ENCODE measurements at places on chromosomes 7 and 10.

DNA sequence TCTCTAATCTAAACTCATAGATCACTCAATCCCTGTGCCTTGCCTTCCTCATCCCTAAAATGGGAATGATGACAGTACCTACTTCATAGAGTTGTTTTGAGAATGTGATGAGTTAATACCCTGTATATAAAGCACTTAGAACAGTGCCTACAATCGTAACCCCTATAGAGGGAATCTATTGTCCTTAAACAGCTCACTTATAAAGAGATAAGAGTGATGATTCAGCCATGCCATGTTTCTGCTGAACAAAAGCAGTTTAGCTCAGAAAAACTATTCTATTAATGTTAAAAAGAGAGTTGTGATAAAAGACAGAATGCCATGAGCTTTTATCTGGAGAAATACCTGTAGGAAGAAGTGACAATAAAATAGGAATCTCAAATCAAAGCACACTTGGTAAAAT is 63.6 kb downstream of the CUBN start:
- no peak for DNase-seq

- DNase-seq, result peak; percentile 36
These were observed 167.6 kb downstream of the AMPH start for GRCh38 chr7:38463277-38464225.

DNA sequence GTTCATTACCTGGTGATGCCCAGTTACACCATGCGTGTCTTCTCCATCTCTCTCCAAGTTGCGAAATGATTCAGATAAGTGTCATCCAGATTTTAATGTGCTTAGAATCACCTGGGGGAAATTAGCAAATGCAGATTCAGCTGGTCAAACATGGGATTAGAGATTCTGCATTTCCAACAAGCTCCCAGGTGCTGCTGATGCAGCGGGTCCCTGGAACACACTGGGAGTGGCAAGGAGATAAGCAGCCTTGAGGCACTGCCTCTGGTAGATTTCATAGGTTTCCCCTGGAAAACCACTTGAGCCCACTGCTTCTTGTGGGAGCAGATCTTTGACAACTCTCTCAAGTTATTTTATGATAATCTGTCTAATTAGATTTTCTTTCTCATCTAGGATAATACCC is 196.0 kb upstream of the C7orf33 start:
- no peak for DNase-seq

DNA sequence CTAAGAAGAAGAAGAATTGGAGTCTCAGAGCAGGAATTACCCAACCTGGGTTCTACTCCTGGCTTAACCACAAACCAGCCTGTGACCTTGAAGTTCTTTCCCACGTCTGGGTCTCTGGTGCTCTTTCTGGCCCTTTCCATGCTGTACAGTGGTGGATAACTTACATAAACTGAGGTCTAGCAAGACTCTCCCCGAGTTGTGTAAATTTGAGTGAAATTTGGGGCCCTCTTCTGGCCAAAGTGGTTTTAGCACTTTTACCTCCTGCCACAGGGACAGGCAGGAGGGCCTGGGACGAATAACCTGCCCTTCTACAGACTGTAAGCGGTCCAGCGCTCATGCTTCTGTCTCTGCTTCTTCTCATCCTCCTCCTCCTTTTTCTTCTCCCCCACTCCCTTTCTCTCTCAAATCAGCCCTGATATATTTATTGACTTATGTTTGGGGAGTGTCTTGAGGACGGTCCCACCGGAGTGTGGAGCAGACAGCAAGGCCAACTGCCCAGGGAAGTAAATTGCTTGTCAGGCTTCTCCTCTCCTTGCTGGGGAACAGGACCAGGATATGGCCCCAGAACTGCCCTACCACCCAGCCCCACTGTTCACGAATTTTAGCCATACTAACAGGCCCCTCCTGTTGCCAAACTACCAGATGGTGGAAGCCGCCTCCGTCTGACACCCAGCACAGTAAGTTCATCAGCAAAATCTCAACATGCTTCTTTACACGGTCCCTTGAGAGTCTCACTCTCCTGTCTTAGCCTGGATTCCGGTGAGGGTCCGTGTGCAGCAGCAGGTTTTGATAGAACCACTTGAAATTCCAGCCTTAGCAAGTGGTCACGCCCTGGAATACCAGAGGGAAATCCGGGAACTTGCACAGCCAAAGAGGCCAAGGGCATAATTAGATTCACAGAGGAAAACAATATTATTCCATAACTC is 4.0 kb upstream of the SH3PXD2A start:
- peak; percentile 73 for DNase-seq

GRCh38 chr7:40008223-40008815 is 58.3 kb downstream of the CDK13 start:
- DNase-seq, result no peak

DNA sequence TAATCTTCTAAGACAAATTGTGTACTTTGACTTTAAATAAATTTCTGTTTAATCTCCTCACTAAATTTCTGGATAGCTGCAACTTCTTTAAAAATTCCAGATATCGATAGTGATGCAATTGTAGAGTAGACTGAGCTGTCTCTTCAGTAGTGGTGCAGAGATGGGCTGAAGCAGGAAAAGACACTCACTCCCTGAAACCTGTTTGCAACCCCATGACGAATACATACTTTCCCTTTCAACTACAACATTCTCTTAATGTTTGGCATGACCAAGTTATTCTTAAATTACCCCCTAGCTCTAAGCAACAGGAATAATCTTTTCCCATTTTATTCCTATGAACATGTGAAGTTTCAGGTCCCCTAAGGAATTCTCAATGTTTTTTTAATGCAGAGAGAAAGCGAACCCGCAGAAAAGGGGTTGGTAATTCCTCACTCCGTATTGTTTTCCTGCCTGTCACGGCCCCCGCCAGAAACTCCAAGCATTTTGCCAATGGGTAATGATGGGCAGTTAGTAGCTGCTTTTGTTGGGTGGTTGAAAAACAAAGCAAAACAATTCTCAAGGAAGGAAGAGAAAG is 1.3 kb downstream of the THSD7A start:
- no peak for DNase-seq

- no peak for DNase-seq
These were observed 218.7 kb upstream of the AOAH start for GRCh38 chr7:36942955-36943354.

- DNase-seq, result no peak
These were observed 642.9 kb downstream of the SDK1 start for GRCh38 chr7:3943779-3944520.

DNA sequence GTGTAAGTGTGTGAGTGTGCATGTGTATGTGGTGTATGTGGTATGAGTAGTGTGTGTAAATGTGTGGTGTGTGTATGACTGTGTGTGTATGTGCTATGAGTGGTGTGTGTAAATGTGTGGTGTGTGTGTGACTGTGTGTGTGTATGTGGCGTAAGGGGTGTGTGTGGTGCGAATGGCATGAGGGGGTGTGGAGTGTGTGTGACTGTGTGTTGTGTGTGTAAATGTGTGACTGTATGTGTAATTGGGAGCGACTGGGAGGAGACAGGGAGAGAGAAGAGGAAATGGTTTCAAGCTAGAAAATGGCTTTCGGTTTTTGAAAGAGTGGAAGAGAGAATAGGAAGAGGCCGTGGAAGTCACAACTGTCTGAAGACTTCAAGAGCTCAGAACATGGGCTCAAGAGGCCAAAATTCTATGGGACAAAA is 23.6 kb upstream of the GATAD1 start:
- DNase-seq, result peak; percentile 52

DNA sequence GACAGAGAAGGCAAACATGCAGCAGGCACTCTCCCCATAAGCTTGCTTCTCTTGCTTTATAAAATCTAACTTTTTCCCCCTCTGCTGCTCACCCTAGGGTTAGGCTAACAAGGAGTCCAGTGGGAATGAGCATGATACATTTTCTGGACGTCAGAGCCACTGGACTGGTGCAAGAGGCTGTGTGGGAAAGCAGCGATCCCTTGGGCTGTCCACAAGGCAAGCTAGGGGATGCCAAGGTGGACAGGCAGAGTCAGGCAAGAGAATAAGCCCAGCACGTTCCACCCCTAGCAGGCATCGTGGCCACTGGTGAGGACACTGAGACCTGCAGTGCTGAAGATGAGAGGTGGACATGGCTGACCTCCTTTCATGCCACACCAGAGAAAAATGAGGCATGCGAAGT is 290.9 kb upstream of the ZMIZ1 start:
- no peak for DNase-seq

- DNase-seq, result peak; percentile 58
These were observed 2.1 kb downstream of the SYNPO2L start for GRCh38 chr10:73653701-73654100.

DNA sequence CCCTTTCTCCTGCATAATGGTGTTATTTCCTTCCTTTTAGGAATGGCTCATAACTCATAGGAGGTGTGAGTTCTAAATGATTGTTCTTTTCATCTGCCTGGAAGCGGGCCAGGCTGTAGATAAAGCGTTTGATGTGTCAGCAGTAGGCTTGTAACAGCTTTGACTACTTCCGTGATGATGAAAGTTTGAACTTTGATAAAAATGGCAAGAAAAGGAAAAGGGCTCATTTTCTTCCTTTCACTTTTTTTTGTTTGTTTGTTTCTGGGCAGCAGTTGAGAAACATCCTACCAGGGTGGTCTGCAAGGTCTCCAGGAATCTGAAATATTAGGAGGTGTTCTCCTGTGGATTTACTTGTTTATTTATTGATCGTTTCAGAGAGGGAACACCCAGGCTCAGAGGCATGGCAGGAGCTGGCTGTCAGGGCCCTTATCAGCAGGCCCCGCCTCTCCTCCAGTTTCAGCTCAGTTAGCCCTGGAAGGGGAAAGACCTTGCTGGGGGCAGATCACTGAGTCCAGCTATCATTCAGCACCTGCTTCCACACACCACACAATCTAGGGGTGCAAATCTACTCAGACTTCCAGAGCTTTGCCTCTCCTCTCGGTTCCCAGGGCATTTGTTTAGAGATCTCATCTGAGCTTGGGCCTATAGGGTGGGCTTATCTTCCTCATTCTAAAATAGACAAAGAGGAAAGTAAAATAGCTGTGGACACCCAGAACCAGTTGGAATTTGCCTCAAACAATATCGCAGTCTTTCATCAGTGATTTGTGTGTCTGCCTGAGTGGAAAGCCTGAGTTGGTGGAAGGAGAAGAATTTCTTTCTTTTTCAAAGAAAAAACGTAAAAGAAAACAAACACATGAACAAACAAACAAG is 130.9 kb downstream of the BMPER start:
- DNase-seq, result peak; percentile 75

GRCh38 chr7:2619116-2619515 is 12.7 kb upstream of the TTYH3 start:
- DNase-seq, result no peak

DNA sequence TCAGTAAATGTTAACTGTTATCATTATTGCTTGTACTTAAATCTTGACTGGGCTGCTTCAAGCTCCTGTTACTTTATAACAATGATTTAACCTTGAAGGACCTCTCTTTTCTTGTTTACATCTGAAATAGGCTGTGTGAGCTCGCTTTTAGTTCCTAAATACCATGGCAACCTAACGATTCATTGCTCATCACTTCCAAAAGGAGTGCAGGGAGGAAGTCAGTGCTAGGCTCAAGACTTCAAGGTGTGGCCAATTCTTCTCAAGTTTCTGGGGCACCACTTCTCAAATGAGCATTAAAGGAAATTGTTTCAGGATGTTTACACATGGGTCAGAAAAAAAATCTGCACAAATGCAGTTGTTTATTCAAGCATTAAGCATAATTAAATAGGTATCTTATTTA is 284.2 kb downstream of the MTERF1 start:
- DNase-seq, result no peak

DNA sequence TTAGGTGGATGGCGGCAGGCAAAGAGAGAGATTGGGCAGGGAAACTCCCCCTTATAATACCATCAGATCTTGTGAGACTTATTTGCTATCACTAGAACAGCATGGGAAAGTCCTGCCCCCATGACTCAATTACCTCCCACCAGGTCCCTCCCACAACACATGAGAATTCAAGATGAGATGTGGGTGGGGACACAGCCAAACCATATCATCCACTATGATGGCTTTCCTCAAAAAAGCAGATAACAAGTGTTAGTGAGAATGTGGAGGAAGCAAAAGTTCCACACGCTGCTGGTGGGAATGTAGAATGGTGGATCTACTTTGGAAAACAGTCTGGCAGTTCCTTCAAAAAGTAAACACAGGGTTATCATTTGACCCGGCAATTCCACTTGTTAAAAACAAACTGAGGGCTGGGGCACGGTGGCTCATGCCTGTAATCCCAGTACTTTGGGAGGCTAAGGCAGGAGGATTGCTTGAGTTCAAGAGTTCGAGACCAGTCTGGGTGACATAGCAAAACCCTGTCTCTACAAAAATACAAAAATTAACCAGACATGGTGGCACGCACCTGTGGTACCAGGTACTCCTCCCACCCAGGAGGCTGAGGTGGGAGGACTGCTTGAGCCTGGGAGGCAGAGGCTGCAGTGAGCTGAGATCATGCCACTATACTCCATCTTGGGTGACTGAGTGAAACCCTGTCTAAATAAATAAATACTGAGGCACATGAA is 161.4 kb upstream of the EEPD1 start:
- no peak for DNase-seq

DNA sequence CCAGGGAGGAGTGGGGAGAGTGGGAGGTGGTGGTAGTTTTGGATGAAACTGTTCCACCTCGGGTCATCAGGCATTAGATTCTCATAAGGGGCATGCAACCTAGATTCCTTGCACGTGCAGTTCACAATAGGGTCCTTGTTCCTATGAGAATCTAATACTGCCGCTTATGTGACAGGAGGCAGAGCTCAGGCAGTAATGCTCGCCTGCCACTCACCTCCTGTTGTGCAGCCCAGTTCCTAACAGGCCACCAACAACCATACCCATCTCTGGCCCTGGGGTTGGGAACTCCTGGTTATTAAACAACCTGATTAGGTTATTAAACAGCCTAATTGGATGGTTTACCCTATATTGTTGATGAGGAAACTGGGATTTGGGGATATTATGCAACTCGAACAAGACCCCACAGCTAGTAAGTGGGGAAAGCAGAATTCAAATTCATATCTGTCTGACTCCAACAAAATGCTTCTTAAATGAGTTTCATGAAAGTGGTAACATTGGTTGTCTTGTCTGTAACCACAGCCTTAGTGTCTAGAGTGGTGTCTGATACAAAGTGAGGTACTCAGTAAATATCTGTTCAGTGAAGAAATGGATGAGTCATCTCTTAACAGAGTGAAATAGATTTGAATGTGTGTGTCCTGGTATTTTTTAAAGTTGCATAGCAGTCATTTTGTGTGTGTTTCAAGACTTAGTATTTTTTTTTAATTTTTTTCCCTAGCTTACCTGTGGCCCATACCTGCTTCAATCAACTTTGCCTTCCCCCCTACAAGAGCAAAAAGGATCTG is 101.6 kb downstream of the HECTD2 start:
- no peak for DNase-seq

- DNase-seq, result peak; percentile 3
These were observed 921.5 kb downstream of the NRG3 start for GRCh38 chr10:82796510-82796909.

DNA sequence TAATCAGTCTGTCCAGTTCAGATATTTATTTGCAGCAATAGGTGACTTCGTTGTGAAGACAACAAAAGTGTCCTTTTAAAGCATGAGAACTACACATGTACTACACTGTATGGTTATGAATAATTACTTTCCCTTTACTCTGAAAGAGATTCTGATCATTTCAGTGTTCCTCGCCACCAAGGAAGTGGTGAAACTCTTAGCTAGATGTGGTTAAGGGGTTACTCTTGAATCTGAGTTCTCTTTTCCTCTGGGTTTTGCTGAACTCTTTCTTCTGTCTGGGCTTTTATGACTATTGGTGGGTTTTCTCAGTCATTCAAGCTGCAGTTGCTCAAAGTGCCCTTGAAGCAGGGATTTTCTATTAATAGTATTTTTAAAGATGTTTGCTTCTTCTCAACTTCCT is 127.9 kb upstream of the SEM1 start:
- DNase-seq, result peak; percentile 12

Data from hematopoietic multipotent progenitor cell treated with erythropoietin and hydrocortisone succinate and interleukin-3 and kit ligand, for 6 days (in vitro differentiated cells).